GM04503 (cell line): ENCODE measurements at places on chromosomes 3 and 15.

DNA sequence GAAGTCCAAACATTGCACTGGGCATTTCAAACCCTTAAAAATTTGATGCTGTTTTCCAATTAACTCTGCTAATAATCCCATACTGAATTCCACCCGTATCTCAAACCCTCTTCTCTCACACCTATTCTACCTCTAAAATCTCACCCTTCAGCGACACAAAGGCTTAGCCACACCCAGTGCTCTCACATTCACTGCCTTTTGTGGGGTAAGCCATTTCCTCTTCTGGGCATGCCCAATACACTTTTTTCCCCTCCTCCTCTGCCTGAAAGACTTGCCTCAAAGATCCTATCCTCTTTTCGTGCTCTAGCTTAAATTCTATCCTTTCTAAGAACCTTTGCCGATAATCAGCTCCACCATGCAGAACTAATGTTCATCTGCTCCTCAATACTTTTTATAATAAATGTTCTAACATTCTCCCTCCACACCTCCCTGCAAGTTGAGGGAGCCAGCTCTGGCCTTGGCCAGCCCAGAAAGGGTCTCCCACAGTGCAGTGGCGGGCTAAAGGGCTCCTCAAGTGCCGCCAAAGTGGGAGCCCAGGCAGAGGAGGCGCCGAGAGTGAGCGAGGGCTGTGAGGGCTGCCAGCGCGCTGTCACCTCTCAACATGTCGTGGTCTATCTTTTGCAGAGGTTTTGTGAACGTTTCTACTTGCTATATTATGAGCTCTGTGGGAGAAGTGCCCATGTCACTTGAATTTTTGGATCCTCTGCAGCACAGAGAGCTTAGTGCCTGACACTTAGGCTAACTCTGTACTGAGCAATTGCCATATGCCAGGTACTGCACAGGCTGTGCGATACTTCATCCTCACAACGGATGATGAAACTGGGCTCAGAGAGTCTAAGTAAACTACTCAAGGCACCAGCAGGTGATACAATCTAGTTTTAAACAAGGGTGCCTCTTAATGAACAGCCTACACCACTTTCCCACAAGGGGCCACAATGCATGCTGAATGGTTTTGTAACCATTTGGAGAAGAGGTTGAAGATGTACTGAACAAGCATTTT is 53.6 kb upstream of the BCL6 start:
- no peak for DNase-seq

- no peak for DNase-seq
These were observed 2.3 kb upstream of the CCR2 start for GRCh38 chr3:46351646-46352045.

- no peak for DNase-seq
These were observed 3.0 kb upstream of the CD80 start for GRCh38 chr3:119562307-119562961.

DNA sequence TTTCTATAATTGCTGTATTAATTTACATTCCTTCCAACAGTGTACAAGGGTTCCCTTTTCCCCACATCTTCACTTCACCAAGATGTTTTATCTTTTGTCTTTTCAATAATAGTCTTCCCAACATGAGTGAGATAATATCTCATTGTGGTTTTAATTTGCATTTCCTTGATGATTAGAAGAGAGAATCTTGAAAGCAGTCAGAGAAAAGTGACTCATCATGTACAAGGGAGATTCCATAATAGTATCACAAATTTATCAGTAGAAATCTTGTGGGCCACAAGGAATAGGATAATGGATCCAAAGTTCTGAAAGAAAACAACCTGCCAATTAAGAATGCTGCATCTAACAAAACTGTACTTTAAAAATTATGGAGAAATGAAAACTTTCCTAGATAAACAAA is 189.3 kb downstream of the NECTIN3 start:
- DNase-seq = no peak

DNA sequence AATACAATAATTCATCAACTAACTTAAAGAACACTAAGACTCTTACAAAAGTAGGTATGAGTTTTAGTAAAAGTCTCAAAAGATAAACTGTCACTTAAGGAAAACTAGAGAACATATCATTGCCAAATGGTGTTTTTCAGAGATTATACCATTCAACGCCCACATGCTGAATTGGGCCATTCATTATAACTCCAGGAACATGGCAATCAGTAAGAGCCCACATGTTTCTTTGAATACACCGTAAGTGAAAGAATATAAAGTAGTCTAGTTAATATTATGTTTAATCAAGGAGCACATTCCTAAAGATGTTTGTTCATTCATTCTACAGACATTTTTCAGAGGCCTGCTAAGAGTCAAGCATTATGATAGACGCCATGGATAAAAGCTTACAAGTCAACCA is 22.9 kb downstream of the B3GNT5 start:
- DNase-seq = no peak

DNA sequence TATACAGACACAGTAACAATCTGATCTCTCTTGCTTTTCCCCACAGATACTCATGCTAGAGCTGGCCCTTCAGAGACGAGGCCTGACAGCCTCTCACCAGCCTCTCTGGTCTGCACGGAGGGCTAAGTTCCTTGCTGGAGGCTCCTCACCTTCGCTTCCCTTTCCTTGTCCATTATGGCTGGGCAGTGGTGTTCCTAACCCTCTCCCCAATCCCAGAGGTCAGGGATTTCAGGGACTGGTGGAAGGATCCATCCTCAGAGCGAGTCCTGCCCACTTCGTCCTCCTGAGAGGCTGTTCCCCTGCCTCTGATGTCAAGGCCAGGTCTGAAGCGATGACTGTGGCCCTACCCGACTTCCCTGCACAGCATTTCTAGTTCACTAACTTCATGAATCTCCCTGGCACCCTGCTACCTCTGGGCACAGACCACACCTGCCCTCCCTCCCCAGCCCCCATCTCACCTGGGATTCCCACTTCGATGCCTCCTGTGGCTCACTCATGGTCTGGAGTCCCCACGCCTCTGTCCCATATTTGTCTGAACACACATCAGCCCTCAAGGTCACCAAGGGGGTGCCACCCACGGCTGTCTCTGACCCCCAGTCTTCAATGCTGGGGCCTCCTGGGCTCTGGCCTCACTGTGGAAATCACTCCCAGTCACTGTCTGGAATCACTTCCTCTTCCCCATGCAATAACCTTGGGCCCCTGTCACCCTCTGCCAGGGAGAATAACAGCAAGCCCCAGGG is 124.9 kb upstream of the PRR20G start:
- DNase-seq = no peak

GRCh38 chr3:102302020-102302419 is 132.8 kb upstream of the ZPLD1 start:
- DNase-seq = no peak

DNA sequence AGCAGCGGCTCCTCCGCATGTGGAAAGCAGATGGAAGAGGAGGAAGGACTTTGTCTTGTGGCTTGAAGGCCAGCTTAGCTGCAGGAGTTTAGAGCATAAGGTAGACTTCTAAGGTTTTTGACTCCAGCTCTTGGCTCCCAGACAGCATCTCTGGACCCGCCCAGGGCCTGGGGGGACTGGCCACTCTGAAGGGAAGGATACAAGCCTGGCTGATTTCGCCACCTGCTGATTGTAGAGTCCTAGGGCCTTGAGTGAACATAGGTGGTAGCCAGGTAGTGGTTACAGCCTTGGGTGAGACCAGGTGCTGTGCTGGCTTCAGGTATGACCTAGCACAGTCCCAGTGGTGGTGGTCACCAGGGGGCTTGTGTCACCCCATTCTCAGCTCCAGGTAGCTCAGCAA is 48.4 kb upstream of the RPL35A start:
- DNase-seq = no peak

GRCh38 chr3:34008191-34008590 is 209.8 kb downstream of the PDCD6IP start:
- no peak for DNase-seq
